ENCODE measurements at places on chromosomes 13 and 19. TPM values are rescaled to one million over a fixed set of nuclear protein-coding genes. Genes with fewer than 3 reads are reported as not detected.

The XRCC1 gene
- polyA plus RNA-seq = 24.3 TPM

The MEIS3 gene
- polyA plus RNA-seq = 16.7 TPM

DNA sequence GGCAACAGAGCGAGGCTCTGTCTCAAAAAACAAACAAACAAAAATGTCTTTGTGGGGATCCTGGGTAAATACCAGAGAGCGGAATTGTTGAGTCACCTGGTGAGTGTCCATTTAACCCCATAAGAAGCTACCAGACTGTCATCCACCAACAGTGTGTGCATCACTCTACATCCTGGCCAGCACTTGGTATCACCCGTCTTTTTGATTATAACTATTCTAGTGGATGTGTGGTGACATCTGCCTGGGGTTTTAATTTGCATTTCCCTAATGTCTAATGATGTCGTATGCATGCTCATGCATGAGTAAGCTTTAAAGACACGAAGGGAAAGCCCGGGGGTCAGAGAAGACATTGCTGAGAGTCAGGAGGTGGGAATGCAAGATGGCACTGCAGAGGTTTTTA, 126.7 kb upstream of the MRI1 start:
- H3K27ac ChIP-seq = no peak overlapping the region
- H3K4me1 ChIP-seq = peaks cover 4% of the 10 kb centered on the region
- no peaks in the 10 kb centered on the region for H3K27me3 ChIP-seq
- no peak overlapping the region for H3K4me3 ChIP-seq

DNA sequence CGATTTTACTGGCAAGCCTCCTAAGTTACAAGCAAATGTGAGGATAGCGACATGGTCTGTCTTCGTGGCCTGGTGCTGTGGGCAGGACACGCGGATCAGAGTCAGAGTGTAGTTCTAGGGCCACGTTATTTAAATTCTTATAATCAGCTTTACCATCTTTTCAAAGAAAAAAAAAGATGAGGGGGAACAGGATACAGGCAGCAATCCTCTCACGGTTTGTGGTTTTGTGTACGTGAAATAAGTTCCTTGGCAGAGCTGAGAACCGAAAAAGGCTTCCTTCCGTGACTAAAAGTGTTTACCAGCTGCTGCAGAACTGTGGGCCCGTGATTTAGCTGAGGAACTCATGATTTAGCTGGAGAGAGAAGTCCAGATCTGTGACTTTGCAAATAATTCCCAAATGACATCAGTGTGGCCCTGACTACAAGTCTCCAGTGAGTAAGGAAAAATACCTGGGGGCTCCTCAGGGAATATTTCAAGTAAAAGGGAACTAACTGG, 27.2 kb downstream of the RCBTB2 start:
- H3K27ac ChIP-seq = peak overlapping the region; percentile 75
- no peak overlapping the region for H3K4me3 ChIP-seq
- peaks cover under 1% of the 10 kb centered on the region for H3K4me1 ChIP-seq
- no peak for DNase-seq
- H3K27me3 ChIP-seq = no peaks in the 10 kb centered on the region

DNA sequence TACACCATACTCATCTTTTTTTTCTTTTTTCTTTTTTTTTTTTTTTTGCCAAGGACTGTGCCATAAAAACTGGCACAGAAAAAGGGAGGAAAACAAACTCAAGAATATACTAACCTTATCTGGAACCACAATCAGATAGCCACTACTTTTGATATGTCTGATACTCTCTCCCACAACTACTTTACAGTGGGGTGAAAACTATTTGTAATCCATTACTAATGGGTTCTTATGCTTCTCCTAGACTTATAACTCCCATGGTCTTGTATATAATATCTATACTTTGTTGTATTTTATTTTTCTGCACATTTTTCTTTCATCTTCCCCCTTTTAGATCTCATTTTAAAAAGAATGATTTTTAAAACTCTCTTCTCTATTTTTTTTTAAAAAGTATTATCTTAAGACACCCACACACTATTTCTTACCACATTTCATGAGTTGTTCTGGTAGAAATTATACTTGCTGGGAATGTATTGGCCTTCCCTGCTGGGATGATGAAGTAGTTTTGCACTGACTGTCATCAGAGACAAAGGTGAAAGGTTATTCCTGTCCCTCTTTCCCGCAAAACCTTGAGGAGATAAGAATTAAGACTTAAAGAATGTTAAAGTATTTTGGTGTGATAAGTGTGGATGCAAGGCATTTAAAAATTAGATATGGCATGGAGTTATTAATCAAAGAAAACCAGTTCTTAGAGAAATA, 146.7 kb upstream of the KLF12 start:
- no peaks in the 10 kb centered on the region for H3K4me1 ChIP-seq
- H3K27ac ChIP-seq = no peak overlapping the region

GRCh38 chr19:14052470-14052869, 9.4 kb downstream of the PALM3 start:
- H3K4me3 ChIP-seq = no peak overlapping the region
- peaks cover 38% of the 10 kb centered on the region for H3K36me3 ChIP-seq
- no peak overlapping the region for H3K27ac ChIP-seq
- DNase-seq = no peak
- no peaks in the 10 kb centered on the region for H3K27me3 ChIP-seq

The PSG2 gene
- polyA plus RNA-seq = not detected

DNA sequence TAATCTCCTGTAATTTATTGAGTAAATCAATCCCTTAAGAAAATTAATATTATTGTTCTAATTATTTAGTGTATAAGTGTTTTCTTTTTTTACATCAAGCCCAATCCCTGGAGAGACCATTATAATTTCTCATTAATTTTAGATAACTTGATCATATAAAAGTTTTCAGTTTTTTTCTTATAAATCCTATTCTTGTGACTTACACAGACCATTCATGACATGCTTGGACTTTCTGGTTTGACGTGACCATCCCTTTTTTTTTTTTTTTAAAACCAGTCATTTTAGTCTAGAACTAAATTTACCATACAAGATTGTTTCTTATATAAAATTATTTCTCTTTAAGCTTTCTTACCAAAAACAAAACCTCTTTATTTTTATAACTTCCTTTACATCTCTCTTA, 5.4 kb upstream of the MTRF1 start:
- no peak overlapping the region for H3K27ac ChIP-seq
- H3K4me3 ChIP-seq = no peak overlapping the region
- H3K36me3 ChIP-seq = no peaks in the 10 kb centered on the region
- peaks cover 3% of the 10 kb centered on the region for H3K4me1 ChIP-seq
- DNase-seq = no peak
- no peaks in the 10 kb centered on the region for H3K27me3 ChIP-seq

- H3K36me3 ChIP-seq = no peaks in the 10 kb centered on the region
- no peak for DNase-seq
- H3K4me3 ChIP-seq = no peak within 1 kb of the TSS
- peaks cover 6% of the 10 kb centered on the region for H3K4me1 ChIP-seq
- H3K27me3 ChIP-seq = peaks cover 44% of the 10 kb centered on the region
Observed at GRCh38 chr19:43802216-43802951, at the start of gene LYPD5. TSS of gene LYPD5 (minus strand) at chr19:43802447. CDS start at chr19:43802380, 67 bp downstream.

DNA sequence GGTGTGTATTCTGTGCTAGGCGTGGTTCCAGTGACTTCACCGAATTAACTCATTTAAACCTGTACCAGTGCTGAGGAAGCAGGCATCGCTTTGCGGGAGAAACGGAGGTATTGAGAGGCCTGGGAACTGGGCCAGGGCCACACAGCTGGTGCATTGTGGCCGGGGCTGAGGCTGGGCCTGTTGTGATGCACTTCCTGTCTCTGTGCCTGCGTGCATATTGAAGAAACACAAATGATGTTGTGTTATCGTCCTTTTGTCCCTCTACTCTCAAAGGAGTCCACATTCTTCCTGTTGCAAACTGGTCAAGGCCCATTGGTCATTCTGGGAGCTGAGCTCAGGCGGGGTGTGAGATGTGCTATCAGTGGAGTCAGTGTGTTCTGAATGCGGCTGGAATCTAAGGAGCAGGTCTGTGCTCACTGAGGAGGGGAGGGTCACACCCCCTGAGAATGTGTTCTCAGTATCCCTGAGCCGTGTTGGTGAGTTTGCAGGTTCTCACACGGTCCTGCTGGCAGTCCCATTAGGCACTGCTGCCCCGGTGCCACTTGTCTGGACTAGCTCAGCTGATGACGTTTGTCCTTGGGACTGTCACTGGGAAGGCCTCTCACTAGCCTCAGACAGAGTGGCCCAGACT, 62.1 kb downstream of the ARHGEF7 start:
- H3K4me3 ChIP-seq = no peak overlapping the region
- no peaks in the 10 kb centered on the region for H3K27me3 ChIP-seq
- H3K36me3 ChIP-seq = peaks cover 24% of the 10 kb centered on the region
- H3K4me1 ChIP-seq = peaks cover 19% of the 10 kb centered on the region
- H3K27ac ChIP-seq = peak overlapping the region; percentile 65
- DNase-seq = peak; percentile 46

GRCh38 chr13:82323101-82323500, 1559.2 kb downstream of the SLITRK1 start:
- no peaks in the 10 kb centered on the region for H3K4me1 ChIP-seq
- H3K27ac ChIP-seq = no peak overlapping the region
- no peak overlapping the region for H3K4me3 ChIP-seq
- no peaks in the 10 kb centered on the region for H3K27me3 ChIP-seq
- no peak for DNase-seq

The AP1M1 gene
- polyA plus RNA-seq = 30.4 TPM

The SLC44A2 gene
- polyA plus RNA-seq = 66.9 TPM

The PROSER3 gene
- 4.5 TPM for polyA plus RNA-seq

DNA sequence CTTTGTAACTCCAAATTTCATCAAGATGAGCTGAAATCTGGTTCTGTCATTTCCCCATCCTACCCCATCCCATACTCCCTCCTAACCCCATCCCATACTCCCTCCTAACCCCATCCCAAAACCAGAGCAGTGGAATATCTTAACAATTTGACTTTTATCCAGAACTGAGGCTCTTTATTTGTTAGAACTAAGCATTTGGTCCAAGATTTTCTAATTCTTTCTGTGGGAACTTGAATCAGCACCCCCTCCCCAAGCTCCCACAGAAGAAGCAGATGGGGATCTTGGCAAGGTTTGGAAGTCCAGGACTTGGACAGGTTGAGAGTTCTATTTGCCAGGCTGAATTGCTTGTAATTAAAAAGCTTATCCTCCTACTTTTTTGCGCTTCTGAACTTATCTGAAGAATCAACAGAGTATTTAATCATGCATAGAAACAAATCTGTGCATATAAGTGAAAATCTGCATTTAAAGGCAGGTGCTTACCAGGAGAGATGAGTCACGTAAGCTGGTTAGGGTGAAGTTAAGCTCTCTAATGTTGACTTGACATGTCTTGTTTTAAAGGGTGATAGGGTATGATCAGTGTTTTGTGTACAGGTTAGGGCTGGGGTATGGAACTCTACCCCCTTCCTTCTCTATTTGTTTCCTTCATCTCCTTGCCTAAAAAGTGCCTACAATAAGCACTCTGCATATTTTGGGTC, 111.1 kb downstream of the COG6 start:
- no peak overlapping the region for H3K27ac ChIP-seq
- no peak overlapping the region for H3K4me3 ChIP-seq
- H3K36me3 ChIP-seq = no peaks in the 10 kb centered on the region
- no peaks in the 10 kb centered on the region for H3K27me3 ChIP-seq
- peaks cover 17% of the 10 kb centered on the region for H3K4me1 ChIP-seq
- peak; percentile 46 for DNase-seq

DNA sequence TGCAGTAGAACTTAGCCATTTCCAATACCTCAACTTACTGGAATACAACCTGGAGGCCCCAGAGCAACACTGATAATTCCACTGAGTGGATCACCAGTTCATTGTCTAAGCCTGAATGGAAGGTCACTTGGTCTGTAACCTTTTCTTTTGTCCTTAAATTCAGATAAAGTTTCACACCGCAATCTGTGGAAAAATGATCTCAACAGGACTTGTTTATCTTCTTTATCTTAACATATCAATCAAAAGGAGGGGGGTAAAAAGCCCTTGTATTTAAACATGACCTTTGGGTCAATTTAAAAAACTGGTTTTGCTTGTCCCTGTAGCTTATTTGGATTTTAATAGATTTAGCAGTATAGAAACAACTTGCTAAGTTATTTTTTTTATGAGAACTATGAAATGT, 21.6 kb downstream of the SAE1 start:
- DNase-seq = no peak
- H3K36me3 ChIP-seq = peaks cover 81% of the 10 kb centered on the region
- no peak overlapping the region for H3K27ac ChIP-seq
- no peak overlapping the region for H3K4me3 ChIP-seq
- H3K27me3 ChIP-seq = no peaks in the 10 kb centered on the region

The C19orf67 gene
- polyA plus RNA-seq = not detected

- H3K27me3 ChIP-seq = no peaks in the 10 kb centered on the region
- no peak for DNase-seq
- no peak overlapping the region for H3K27ac ChIP-seq
- no peaks in the 10 kb centered on the region for H3K4me1 ChIP-seq
- peaks cover 18% of the 10 kb centered on the region for H3K36me3 ChIP-seq
Observed at GRCh38 chr13:99332456-99332855, 25.3 kb upstream of the GPR183 start.

- DNase-seq = no peak
- H3K27ac ChIP-seq = no peak overlapping the region
- H3K27me3 ChIP-seq = no peaks in the 10 kb centered on the region
Observed at GRCh38 chr19:41702171-41702651, 6.2 kb upstream of the CEACAM5 start.

GRCh38 chr19:21197590-21198295, 55.9 kb downstream of the ZNF431 start:
- no peak overlapping the region for H3K27ac ChIP-seq
- no peak for DNase-seq
- H3K27me3 ChIP-seq = no peaks in the 10 kb centered on the region

GRCh38 chr13:30805132-30805537, 69.8 kb downstream of the ALOX5AP start:
- H3K4me3 ChIP-seq = no peak overlapping the region
- no peaks in the 10 kb centered on the region for H3K27me3 ChIP-seq
- no peak for DNase-seq
- no peaks in the 10 kb centered on the region for H3K36me3 ChIP-seq
- no peak overlapping the region for H3K27ac ChIP-seq

- H3K27ac ChIP-seq = no peak overlapping the region
- H3K4me3 ChIP-seq = no peak overlapping the region
- H3K27me3 ChIP-seq = no peaks in the 10 kb centered on the region
- H3K36me3 ChIP-seq = peaks cover 20% of the 10 kb centered on the region
- no peak for DNase-seq
Observed at GRCh38 chr19:47005164-47005641, 14.4 kb upstream of the NPAS1 start.

DNA sequence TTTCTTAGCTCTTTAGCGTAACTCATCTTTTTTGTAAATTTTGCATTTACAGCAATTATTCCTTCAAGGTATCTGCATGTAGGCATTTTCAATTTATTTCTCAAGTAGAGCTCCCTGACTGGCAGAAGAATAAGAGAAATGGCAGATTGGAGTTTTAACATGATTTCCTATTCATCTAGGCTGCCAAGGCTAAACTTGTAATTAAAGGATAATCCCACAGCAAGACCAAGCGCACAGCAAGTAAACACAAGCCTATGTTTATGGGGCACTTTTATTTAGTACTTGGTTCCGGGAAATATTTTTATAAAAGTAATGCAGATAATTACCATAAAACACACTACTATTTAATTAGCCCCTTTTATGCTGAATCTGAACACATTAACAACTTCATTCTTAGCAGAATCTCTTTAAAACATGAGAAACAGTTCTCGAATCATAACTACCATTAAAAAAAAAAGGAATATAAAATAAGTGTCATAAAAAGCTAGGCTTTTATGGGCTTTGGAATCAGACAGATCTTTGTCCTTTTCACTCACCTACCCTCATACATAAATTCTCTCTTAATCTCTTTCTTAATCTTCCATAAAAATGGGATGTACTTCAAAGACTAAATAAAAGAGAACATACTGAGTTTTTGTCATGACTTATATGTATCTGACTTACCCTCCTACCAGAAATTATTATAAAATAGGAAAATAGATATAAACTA, 961.6 kb upstream of the MIR17HG start:
- no peaks in the 10 kb centered on the region for H3K27me3 ChIP-seq
- no peaks in the 10 kb centered on the region for H3K4me1 ChIP-seq
- no peak overlapping the region for H3K4me3 ChIP-seq
- H3K36me3 ChIP-seq = no peaks in the 10 kb centered on the region
- no peak overlapping the region for H3K27ac ChIP-seq

The MYO16 gene
- 0.13 TPM for polyA plus RNA-seq

The VMAC gene
- polyA plus RNA-seq = 5.0 TPM
